PC-3 (cell line): ENCODE measurements at places on chromosomes 5 and 9. TPM values are rescaled to one million over a fixed set of nuclear protein-coding genes. Genes with fewer than 3 reads are reported as not detected.

Gene GCNT4
- under 0.01 and 0.06 TPM in 2 replicates for total RNA-seq

Gene CBY3
- 1.4 TPM in 1 of 2 replicates, not detected in the other for total RNA-seq

Gene INSL4
- not detected in 2 replicates for total RNA-seq

Gene OTP
- not detected in 2 replicates for total RNA-seq

GRCh38 chr9:75483636-75484035, 395.3 kb downstream of the OSTF1 start:
- H3K4me1 ChIP-seq: no peaks in the 10 kb centered on the region
- H3K27ac ChIP-seq: no peak overlapping the region
- DNase-seq: peak; percentile 17
- no peak overlapping the region for H3K4me3 ChIP-seq
- no peaks in the 10 kb centered on the region for H3K36me3 ChIP-seq

DNA sequence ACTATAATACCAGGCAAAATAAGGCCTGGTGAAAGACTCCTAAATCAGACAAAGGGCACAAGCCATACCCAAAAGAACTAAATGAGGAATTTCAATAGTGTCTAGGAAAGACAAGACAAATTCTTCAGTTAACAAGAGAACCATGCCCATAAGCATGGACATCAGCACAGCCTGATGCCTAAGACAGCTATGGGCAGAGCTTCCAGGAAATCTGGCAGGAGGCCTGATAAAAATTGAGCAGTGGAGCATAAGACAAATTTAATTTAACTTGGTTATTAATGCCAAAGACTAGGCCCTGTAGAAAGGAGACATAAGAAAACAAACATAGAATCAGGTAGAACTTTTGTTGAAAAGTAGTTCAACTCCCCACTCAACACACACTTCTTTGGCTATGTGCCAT, 17.3 kb downstream of the KLHL3 start:
- H3K4me1 ChIP-seq: no peaks in the 10 kb centered on the region
- H3K27me3 ChIP-seq: no peaks in the 10 kb centered on the region
- no peak for DNase-seq
- no peak overlapping the region for H3K4me3 ChIP-seq
- no peaks in the 10 kb centered on the region for H3K36me3 ChIP-seq

GRCh38 chr5:26877154-26877553, 161.2 kb downstream of the CDH9 start:
- H3K27ac ChIP-seq: no peak overlapping the region
- no peak overlapping the region for H3K4me3 ChIP-seq
- H3K27me3 ChIP-seq: no peaks in the 10 kb centered on the region
- no peak for DNase-seq
- H3K4me1 ChIP-seq: peaks cover 16% of the 10 kb centered on the region

GRCh38 chr5:157598350-157598936, 22.9 kb upstream of the ADAM19 start:
- peaks cover 31% of the 10 kb centered on the region for H3K4me1 ChIP-seq
- H3K27me3 ChIP-seq: no peaks in the 10 kb centered on the region
- DNase-seq: peak; percentile 76
- no peak overlapping the region for H3K4me3 ChIP-seq
- H3K36me3 ChIP-seq: no peaks in the 10 kb centered on the region

- peaks cover 2% of the 10 kb centered on the region; the same call in 1 of the 2 replicates for H3K4me1 ChIP-seq
- no peaks in the 10 kb centered on the region for H3K27me3 ChIP-seq
- H3K4me3 ChIP-seq: no peak overlapping the region
- DNase-seq: no peak
Observed at GRCh38 chr5:169089343-169089742, 211.6 kb downstream of the SLIT3 start.

DNA sequence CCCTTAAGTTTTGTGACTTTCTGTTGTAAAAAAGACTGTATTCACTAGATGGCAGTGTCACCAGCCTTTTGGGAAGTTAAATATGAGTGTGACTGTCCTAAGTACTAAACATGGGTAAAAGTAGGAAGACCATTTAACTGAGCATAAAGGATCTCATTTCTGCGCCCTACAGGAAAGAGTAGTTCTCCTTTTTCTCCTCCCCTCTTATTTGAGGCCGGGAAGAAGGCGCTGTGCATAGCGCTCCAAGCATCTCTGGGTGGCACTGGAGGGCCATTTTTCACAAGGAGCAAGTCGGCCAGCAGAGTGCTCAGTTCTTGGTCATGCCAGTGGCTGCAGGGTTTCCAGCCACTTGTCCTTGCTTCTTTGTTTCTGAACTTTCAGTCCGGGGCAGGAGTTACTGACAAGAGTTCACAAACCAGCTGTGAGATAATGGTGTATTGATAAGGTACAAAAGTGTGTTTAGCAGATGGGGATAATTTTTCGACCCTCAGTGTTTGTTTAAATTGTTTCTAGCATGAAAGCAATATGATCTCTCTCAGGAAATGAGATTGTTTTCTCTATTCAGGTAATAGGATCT, 227.6 kb upstream of the DMRT1 start:
- H3K27ac ChIP-seq: no peak overlapping the region
- no peaks in the 10 kb centered on the region; the same call in 1 of the 2 replicates for H3K36me3 ChIP-seq
- H3K4me1 ChIP-seq: peaks cover 4% of the 10 kb centered on the region; the same call in 1 of the 2 replicates

GRCh38 chr5:17378346-17378997, 119.6 kb upstream of the TAF11L2 start:
- H3K36me3 ChIP-seq: no peaks in the 10 kb centered on the region
- DNase-seq: peak; percentile 49
- peaks cover 54% of the 10 kb centered on the region for H3K4me1 ChIP-seq
- H3K4me3 ChIP-seq: no peak overlapping the region
- H3K27ac ChIP-seq: no peak overlapping the region

DNA sequence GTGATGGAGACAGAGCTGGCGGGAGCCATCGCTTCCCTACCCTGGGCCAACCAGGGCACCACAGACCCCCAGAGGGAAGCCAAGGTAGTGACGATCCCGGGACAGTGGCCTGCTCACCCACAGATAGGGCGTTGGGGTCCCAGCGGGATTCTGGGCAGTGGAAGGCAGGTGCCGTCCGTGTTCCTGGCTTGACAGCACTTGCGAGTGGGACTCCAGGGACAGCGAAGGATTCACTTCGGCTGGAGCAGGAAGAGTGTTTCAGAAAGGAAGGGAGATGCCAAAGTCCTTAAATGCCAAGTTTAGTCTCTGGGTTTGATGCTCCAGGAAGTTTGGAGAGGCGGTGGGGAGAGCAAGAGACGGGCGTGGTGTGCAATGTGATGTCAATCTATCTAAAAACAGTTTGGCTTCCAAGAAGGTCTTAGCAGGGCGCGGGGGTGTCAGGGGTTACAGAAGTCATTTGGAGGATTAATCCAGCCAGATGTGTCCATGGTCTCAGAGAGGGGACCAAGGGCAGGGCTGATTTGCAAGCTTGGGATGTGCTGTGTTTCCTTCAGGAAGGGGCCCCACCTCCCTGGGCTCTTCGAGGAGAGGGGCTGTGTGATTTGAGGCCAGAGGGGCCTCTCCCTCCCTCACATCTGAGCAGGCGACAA, 74.9 kb downstream of the NTNG2 start:
- no peaks in the 10 kb centered on the region; the same call in 1 of the 2 replicates for H3K4me1 ChIP-seq
- H3K36me3 ChIP-seq: no peaks in the 10 kb centered on the region
- no peaks in the 10 kb centered on the region for H3K27me3 ChIP-seq
- no peak for DNase-seq

DNA sequence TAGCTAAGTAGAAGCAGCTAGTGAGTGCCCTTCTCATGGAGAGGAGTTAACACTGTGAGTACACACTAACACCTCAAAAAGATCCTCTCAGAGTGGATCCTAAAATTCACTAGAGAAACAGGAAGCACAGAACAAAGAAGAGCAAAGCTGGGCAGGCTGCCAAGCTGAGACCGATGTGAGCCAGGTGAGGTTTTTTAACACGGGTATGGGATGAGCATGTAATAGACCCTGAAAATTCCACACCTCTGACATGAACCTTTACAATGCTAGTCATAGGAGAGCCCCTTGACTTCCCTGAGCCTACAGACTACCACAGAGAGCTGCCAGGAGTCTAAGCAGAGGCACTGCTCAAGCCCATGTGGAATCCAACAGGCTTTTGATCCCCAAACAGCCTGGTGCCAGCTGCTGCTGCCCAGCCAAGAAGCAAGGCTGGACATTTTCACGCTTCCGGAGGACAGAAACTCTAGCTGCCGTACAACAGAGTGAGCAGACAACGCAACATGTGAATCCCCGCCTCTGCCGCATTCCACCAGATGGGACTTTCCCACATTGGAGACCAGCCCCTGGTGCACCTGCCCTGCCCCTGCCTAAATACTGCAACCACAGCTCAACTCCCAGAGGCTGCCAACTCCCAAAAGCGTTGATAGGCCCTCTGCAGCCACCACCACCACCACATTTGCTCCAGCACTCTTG, 280.8 kb downstream of the CDH10 start:
- no peaks in the 10 kb centered on the region for H3K27me3 ChIP-seq
- H3K36me3 ChIP-seq: no peaks in the 10 kb centered on the region
- DNase-seq: peak; percentile 30

GRCh38 chr5:116536316-116537083, 38.1 kb downstream of the SEMA6A start:
- H3K4me1 ChIP-seq: no peaks in the 10 kb centered on the region
- no peaks in the 10 kb centered on the region for H3K36me3 ChIP-seq
- H3K27ac ChIP-seq: no peak overlapping the region

GRCh38 chr5:74019923-74020322, 393.9 kb downstream of the ARHGEF28 start:
- no peaks in the 10 kb centered on the region for H3K36me3 ChIP-seq
- no peaks in the 10 kb centered on the region for H3K27me3 ChIP-seq
- no peak overlapping the region for H3K4me3 ChIP-seq
- no peak for DNase-seq

DNA sequence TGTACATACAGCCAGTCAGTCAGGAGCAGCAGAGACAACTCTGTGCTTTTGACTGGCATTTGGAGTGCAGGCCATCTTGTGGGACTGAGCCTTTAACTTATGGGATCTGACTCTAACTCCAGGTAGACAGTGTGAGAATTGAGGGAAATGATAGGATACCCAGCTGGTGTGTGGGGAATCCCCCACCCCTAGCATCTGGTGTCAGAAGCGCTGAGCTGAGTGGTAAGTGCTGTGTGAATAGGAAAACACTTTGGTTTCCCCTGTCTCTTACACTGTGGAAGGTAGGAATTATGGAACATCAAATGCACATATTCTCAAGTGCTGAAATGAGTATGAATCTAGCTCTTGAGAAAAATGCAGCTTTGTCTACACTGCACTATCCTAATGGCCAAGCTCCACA, 43.9 kb downstream of the CCDC125 start:
- no peak overlapping the region for H3K27ac ChIP-seq
- no peak for DNase-seq
- no peak overlapping the region for H3K4me3 ChIP-seq
- H3K36me3 ChIP-seq: no peaks in the 10 kb centered on the region
- H3K4me1 ChIP-seq: no peaks in the 10 kb centered on the region

DNA sequence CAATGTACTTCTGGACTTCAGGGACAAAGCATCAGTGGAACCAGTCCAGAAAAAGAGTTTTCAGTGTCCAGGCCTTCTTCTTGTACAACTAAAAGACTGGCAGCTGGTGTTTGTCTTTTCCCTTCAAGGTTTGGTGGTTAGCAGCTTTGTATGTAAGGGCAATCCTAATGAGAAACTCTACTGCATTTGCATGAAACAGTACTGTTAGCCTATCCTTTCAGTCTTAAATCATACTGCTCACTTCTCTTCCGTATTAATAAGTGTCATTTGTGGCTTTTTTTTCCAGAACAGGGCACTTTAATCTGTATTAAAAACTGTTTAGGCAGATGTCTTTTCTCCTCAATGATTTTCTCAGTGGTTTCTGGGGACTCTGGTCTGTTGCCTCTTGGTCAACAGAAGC, 48.9 kb downstream of the FAM174A start:
- H3K27me3 ChIP-seq: no peaks in the 10 kb centered on the region
- no peak overlapping the region for H3K4me3 ChIP-seq
- no peaks in the 10 kb centered on the region for H3K4me1 ChIP-seq
- no peak overlapping the region for H3K27ac ChIP-seq
- no peaks in the 10 kb centered on the region for H3K36me3 ChIP-seq
- DNase-seq: no peak

DNA sequence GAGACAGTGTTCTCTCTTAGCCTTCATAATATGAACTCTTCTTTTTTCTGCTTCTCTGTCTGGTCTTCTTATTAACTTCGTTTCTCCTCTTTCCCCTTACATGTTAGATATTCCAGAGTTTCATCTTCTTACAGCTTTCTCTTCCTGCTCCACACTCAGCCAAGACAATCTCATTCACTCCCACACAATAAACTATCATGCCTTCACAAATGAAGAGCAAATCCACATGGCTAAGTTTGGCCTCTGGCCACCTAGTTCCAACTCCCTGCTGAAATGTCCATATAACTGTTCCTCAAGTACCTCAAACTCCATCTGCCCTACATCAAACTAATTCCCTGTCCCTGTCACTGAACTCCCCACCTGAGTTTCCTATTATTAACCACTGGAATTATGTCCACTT, 18.4 kb downstream of the IL33 start:
- no peaks in the 10 kb centered on the region for H3K36me3 ChIP-seq
- H3K4me1 ChIP-seq: peaks cover 18% of the 10 kb centered on the region
- no peaks in the 10 kb centered on the region for H3K27me3 ChIP-seq

- H3K36me3 ChIP-seq: no peaks in the 10 kb centered on the region
- no peak overlapping the region for H3K27ac ChIP-seq
- peak; percentile 91 for DNase-seq
- H3K4me3 ChIP-seq: no peak overlapping the region
- H3K4me1 ChIP-seq: peaks cover 32% of the 10 kb centered on the region
Observed at GRCh38 chr5:33892620-33893137, 889 bp upstream of the ADAMTS12 start.

DNA sequence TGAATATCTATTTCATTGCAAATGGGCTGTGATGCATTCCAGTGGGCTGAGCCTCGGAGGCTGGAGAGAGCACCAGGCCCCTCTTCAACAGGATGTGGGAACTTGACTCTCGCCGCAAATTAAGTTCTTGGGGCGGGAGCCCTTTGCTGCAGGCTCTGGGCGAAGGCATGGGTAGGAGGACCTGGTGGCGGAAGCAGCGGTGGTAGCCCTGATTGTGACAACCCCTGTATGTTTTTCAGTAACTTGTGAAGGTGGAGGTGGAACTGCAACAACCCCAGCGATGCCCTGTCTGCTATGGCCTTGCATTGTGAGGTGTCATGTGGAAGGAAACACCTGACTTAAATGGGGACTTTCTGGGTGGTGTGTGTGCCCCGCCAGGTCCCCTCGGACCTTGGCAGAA, 9.4 kb downstream of the FYB1 start:
- no peaks in the 10 kb centered on the region for H3K36me3 ChIP-seq
- no peak for DNase-seq
- no peaks in the 10 kb centered on the region for H3K27me3 ChIP-seq
